ENCODE measurements at places on chromosomes 4 and X. TPM values are rescaled to one million over a fixed set of nuclear protein-coding genes. Genes with fewer than 3 reads are reported as not detected.

Gene TLR2
- total RNA-seq = 0.97 TPM

Gene H2AZ1
- 554 TPM for total RNA-seq

Gene SUPT20HL2
- total RNA-seq = not detected

DNA sequence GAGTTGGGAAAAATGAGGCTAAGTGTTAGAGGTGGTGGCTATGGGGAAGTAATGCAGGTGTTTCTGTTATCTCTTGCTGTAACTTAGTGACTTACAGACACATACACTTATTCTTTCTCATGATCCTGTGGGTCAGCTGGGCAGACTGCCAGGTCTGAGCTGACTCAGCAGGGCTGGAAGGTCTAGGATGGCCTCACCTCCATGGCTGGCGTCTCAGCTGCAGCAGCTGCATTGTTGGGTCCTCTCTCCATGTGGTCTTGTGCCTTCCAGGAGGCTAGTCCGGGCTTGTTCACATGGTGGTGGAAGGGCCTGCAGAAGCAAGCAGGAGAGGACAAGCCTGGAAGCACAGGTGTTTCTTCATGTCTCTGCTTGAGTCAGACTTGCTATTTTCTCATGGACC, 172.7 kb downstream of the NHS start:
- DNase-seq = no peak
- no peak overlapping the region for H3K27ac ChIP-seq
- no peak overlapping the region for H3K4me3 ChIP-seq
- no peaks in the 10 kb centered on the region for H3K36me3 ChIP-seq
- no peaks in the 10 kb centered on the region for H3K27me3 ChIP-seq

Gene ALPK1
- 18.3 TPM for total RNA-seq

- no peaks in the 10 kb centered on the region for H3K27me3 ChIP-seq
- peak within 1 kb of the TSS; percentile 97 for H3K27ac ChIP-seq
- H3K36me3 ChIP-seq = peaks cover 18% of the 10 kb centered on the region
- peaks cover 25% of the 10 kb centered on the region for H3K4me1 ChIP-seq
- DNase-seq = no peak
- H3K4me3 ChIP-seq = peak within 1 kb of the TSS; percentile 87
Measured at GRCh38 chrX:53422861-53423306, at the start of gene RIBC1. TSS of gene RIBC1 (plus strand) at chrX:53422873. CDS start at chrX:53426277, 3,404 bp downstream.
